ENCODE measurements at places on chromosomes 4 and X.

- no peak for DNase-seq
Measured at GRCh38 chrX:139708067-139708466, at the start of gene MCF2. TSS of gene MCF2 (minus strand) at chrX:139708167. CDS start at chrX:139651744, 56,423 bp downstream.

- DNase-seq: no peak
Measured at GRCh38 chr4:42656679-42656943, 294 bp downstream of the ATP8A1 start.

- DNase-seq: no peak
Measured at GRCh38 chr4:52942936-52943335, 80.8 kb downstream of the RASL11B start.

DNA sequence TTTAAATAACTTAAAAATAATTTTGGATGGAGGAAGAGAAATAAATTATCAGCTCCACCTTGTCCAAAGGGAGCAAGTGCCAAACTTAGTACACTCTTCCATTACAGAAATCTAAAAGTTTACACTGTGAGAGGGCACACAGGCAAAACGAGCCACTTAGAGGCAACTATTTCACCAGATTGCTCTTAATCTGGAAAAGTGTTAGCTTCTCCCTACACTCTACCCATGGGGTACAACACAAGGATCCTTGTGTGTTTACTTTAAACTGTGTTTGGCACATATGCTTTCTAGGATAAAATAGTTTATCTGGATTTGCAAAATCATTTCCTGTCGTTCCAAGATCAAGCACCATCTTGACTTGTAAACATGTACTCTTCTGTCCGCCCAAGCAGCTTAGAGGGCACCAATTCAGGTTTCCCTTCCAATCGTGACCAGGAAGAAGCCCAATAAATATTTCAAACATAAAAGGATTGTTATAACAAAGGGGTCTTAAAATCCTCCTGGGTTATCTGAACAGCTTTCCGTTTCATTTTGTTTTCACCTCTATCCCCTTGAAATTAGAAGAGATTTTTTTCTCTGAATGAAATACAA is 29.0 kb upstream of the KDR start:
- no peak for DNase-seq

GRCh38 chrX:43618366-43619205 is 37.5 kb upstream of the MAOA start:
- no peak for DNase-seq

DNA sequence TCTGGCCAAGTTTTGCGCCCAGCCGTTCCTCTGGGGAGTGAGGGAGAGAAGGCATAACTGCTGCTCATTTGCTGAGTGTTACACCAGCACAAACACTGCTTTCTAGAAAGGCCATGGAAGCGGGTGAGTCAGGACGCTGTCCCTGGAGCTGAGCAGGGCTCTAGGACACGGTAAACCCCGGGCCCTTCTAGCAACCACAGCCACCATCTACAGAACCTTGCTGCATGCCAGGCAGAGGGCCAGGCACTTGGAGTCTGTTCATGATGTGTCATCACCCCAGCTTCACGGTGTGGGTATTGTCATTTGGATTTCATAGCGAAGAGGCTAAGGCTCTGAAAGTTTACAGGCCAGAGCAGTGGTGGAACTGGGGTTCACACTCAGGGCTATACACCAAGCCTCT is 31.8 kb upstream of the C4orf50 start:
- no peak for DNase-seq

DNA sequence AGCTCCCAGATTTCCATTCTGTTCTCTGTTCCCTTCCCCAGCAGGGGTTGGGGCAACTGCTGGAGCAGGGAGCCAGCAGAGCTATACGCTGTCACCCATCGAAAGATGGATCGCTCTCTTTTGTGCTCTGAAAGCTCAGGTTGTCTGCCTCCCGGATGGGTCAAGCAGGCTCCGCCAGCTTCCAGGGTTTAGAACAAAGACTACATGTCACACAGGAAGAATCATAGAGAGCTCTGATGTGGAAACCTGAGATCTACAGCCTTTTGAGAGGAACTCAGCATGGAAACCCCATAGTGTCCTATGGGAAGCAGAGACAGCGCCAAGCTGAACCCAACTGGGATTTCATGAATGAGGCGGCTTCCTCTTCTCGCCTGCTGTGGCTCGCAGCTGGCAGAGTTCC is 205.4 kb downstream of the HS3ST1 start:
- peak; percentile 46 for DNase-seq

- no peak for DNase-seq
Measured at GRCh38 chr4:152164561-152164960, 371.3 kb downstream of the FBXW7 start.

DNA sequence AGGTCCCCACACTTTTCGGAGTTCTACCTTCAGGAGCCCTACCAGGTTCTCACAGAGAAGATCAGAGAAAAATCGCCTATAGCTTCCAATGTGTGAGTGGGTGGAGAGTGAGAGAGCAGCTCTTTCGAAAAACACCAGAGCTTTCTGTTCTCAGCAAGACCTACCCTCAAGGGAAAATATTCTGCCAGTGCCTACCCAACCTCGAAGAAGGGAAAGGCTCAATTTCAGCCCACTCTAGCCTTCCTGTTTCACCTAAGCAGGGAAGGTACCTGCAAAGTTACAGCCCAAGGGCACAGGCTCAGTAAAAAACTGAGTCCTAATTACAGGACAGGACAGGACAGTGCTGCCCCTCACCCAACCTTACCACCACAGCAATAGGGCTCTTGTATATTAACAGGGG is 104.0 kb upstream of the WDR17 start:
- DNase-seq: no peak

DNA sequence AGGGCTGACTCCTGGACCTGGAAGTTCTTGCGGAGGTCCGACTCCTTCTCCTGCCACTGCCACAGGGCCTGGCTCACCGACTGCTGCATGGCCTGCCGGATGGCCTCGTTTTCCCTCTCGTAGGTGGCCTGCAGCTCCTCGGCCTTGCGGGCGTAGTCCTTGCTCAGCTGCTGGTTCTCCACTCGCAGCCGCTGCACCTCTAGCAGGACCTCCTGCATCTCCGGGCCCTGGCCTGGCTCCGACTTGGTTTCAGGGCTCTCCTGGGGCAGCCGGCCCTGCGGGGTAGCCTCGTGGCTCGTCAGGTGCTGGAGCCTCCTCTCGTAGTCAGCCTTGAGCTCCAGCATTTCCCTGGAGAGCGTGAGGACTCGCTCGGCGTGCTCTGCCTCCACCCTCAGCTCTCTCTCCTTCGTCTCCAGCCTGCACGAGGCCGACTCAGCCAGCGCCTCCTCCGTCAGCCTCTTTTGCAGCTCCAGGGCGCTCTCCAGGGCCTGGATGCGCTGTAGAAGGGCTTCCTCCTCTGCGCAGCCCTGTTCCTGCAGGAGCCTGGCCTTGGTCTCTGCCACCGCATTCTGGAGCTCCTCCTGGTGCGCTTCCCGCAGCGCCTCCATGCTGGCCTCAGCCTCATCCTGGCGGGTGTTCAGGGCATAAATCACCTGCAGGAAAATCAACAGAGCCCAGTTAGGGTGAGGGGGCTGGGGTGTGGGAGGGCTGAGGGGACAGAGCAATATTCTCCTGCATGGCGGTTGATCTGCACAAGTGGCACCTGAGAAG is 72.2 kb downstream of the FAM184B start:
- no peak for DNase-seq

- no peak for DNase-seq
Measured at GRCh38 chr4:126752702-126753101, 880.1 kb upstream of the INTU start.

- DNase-seq: peak; percentile 66
Measured at GRCh38 chrX:84501798-84502628, at the start of gene HDX. TSS of gene HDX (minus strand) at chrX:84502453. CDS start at chrX:84475397, 27,056 bp downstream.

DNA sequence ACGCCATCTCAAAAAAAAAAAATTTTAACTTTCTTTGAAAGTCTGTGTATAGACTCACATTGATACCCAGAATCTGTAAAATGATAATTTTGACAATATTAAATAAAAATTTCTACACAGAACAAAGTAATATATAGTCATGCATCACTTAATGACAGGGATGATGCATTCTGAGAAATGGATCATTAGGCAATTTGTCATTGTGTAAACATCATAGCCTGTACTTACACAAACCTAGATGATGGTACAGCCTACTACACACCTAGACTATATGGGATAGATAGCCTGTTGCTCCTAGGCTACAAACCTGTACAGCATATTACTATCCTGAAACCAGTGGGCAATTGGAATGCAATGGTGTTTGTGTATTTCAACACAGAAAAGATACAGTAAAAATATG is 107.7 kb downstream of the BLTP1 start:
- DNase-seq: no peak

DNA sequence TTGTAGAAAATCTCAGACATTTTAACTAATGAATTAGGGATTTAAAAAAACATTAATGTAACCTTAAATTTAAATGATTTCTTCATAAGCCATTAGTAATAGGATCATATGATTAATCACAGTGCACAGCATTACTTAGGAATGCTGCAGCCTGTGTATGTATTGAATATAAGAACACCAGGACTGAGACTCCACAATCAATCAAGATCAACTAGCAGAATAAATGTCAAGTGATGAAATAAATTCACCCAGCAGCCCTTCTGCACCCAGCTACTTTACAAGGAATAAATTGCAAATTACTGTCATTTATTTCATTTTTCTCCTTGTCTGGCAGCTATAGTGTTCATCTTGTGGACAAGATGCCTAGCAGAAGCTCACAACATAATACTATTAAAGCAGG is 46.5 kb downstream of the NEIL3 start:
- no peak for DNase-seq

DNA sequence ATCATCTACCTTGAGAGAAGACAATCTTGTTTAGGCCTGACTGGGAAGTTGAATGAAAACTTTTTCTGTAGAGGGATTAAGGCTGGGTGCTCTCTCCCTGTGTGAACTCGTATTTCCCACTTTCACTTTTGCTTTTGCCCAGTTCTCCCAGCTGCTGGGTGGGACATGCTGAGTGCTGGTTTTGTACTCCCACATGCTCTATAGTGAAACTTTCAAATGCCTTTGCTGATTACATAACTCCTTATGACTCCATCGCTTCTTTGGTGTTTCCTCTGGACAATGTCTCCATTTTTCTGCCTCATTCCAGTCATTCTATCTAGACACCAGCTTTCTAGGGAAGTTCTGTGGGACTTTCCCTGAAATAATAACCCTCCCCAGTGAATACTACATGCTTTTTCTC is 100.5 kb downstream of the CLNK start:
- no peak for DNase-seq

DNA sequence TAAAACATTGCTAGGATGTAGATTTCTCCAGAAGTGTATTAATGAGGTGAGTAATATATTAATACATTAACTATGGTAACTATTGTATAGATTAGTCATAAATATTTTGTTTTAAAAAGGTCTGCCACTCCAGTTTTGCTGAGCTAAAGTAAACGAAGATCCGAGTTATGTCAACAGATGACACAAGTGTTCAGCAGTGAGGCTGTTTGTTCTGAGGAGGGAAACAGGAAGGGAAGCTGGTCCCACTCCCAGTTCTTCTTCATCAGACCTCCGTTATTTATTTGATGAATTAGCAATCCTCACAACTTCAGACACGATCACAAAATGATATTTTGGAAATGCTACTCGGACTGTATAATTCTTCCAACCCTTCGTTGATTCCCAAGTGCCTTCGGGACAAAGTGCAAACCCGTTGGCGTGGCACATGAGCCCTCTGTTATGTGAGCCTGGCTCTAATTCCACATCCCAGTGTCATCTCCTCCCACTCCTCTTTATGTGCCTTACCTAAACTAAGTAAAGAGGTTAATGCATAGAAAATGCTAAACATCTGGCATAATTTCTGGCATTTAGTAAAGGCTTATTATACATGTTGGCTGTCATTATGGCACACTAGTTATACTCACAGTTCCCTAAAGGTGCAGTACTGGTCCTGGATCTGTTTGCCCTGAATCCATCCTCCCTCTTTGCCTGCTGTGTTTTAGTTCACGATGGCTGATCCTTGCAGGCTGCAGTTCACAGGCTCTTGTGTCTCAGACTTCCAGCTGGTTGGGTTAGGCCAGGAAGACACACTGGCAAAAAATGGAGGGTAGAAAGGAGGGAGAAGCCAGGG is 190.6 kb upstream of the LNX1 start:
- DNase-seq: no peak

GRCh38 chr4:15325987-15326386 is 101.8 kb upstream of the C1QTNF7 start:
- DNase-seq: no peak

DNA sequence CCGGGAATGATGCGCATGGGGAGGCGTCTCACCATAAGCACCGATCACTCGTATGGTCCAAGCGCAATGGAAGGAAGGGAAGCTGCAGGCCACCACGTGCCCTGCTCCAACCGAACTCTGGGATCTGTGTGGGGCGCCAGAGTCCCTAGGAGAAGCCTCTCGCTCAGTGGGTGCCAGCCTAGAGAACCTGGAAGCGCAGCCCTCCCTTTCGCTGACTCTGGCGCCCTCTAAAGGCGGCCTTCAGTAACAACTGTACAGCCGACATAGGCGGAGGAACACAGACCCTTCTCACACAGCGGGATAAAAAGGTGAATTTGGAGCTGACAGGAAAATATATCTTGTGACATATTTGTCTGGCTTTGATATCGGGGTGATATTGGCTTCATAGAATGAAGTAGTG is 76.0 kb downstream of the INTS6L start:
- DNase-seq: no peak

DNA sequence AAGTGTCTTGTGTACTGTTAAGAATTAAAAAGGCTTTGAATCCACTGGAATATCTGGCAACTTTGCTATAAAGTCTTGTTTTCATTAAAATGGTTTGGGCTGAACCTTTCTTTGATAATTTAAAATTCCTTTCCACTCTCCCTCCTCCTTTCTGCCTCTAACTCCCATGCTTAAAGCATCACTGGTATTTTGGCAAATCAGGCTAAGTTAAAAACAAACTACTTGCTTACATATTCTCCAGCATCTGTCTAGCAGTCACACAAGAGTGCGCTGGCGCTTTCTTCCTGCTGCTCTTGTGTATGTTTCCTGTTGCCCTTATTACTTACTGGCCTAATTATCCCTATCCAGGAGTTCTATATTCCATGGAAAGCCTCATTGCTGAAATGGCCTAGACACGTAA is 136.6 kb downstream of the VEGFC start:
- DNase-seq: no peak

GRCh38 chr4:73181231-73181630 is 77.4 kb downstream of the ANKRD17 start:
- DNase-seq: no peak
